ENCODE measurements at places on chromosomes 7 and 10.

DNA sequence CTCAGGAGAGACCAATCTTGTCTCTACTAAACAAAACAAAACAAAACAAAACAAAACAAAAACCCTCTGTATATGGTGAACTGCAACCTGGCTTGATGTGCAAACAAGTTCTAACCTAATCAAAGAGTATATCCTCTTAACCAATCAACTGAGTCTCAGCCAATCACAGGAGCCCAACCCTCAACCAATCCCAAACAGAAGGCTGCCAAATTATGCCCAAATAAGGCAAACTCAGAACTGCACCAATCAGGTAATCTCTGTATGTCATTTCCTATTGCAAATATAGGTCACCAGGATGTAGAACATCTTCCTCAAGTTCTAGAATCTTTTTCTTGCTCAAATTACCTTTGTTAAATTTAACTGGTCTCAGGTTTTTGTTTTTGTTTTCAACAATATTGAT is 5.2 kb downstream of the FAM133B start:
- no peak for DNase-seq

DNA sequence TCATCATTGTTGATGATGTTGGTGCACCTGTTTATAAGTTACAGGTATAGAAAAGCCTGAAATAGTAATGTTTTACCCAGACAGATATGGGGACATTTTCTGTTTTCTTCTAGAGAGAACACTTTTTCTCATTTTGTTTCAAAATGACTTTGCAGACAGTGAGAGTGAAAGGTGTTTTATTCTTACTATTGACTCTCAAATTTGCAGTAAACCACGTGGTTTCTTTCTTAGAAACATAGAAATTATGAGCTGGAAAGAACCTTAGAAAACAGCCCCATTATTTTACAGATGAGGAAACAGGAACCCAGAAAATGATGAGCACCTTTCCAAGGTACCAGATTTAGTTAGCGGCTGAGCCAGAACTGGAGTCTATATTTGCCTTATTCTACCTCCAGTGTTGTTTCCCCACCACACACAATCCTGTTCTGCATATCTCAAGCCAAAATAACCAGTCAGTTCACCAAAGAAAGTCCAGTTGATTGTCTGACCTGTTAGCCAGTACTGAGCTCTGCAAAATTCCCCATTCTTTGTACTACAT is 138.9 kb upstream of the AHR start:
- DNase-seq = no peak

- DNase-seq = no peak
These were observed 4.5 kb upstream of the ATP6V0E2 start for GRCh38 chr7:149869291-149869650.

DNA sequence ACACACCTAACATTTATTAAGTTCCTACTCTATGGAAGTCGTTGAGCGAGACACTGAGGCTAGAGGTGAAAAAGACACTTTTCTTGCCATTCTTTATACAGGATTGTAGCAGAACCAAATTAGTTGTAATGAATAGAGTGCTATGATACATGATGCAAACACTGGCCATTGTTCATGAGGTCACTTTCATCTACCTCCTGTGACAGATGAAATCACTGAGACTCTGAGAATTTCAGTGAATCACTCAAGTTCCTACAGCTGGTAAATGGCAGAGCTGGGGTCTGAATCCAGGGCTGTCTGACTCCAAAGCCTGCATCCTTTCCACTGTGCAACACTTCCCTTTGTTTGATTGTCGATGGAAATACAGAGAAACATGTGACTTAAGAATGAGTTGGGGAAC is 657.6 kb downstream of the LRMDA start:
- DNase-seq = no peak
